Prostate gland (tissue), 2 donors: ENCODE measurements at places on chromosomes 4 and X.
A peak's percentile ranks its signal among the peaks of the same experiment; 100 is the strongest.

GRCh38 chr4:53591372-53591892 is at the start of gene LNX1:
Gene LNX1, minus strand, starts transcription at chr4:53591486. Its CDS starts 17,484 bp downstream, at chr4:53574002.
- peak; percentile 94 for DNase-seq

DNA sequence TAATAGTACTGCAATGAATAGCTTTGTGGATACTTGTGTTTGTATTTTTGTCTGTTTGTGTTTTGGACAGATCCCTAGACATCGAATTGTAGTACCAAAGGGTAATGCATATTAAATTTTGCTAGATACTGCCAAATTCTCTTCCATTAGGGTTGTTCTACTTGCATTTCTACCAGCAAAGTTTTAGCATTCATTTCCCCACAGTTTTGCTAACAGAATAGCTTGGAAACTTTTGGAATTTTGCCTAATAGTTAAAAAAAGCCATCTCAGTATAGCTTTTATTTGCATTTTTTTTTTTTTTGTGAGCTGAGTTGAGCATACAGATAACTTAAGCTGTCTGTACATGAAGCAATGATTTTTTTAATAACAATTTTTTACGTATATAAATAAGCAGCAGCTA is 1084.9 kb downstream of the ADGRL3 start:
- no peak for DNase-seq

DNA sequence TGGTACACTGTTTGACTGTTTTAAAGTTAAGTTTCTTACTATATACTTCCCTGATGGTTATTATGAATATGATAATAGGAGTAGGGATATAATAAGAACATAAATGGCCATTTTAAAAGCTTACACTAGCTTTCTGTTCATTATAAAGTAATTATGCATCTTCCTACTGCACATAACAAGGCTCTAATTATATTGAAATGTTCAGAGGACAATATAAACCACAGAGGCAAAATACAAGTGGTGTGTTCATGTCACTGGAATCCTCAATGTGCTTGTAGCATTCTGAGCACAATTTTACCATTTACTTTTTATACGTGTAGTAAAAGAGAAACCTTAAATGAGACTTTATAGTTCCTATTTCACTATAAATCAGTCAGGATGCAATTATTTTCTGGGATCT is 268.3 kb downstream of the TMA16 start:
- DNase-seq = no peak

DNA sequence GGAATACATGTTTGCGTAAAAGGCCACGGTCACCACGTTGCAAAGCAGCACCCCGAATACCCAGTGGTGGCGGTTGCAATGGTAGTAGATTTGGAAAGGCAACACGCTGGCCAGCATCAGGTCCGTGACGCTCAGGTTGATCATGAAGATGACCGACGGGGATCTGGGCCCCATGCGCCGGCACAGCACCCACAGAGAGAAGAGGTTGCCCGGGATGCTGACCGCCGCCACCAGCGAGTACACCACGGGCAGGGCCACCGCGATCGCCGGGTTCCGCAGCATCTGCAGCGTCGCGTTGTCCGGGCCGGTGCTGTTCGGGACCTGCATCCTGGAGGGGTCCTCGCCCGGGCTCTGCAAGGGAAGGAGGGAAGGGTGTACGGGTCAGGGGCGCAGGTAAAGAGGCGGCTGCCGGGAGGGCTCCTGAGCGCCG is 13.5 kb upstream of the ASMTL start:
- no peak for DNase-seq

GRCh38 chr4:3810111-3810680 is 44.0 kb downstream of the ADRA2C start:
- DNase-seq = no peak

DNA sequence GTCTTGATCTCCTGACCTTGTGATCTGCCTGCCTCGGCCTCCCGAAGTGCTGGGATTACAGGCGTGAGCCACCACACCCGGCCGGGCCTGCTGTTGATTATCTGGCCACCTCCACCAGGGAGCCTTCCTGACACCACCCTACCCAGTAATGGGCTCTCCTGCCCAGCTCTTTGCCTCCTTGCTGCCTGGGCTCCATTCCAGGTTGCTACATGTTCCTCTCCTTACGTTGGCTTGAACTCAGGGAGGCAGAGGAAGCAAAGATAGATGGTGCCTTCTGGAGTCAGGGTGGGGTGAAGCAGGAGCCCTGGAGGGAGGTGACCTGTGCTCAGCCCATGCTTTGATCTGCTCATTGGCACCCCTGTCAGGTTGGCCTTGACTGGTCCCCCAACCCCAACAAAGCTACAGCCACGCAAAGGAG is 26.3 kb downstream of the FLNA start:
- no peak for DNase-seq

- no peak for DNase-seq
Observed at GRCh38 chr4:137200322-137200721, 332.0 kb downstream of the PCDH18 start.

DNA sequence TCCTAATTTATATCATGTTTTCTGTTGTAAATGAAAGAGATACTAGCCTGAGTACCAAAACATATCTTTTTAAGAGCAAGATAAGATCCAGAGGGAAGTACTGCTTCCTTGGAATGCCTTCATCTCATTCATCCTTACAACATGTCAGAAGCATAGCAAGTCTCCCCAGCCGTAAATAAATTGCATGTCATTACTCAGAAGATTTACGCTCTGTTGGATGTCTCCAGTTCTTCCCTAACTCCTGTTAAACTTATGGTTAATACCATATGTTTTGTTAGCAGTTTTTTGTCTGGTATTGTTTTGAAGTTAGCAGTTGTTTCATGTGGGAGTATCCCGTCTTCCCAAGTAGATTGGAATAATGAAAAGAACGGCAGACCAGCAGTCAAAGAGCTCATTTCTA is 7.5 kb upstream of the GPC3 start:
- no peak for DNase-seq

- no peak for DNase-seq
Observed at GRCh38 chr4:106312377-106312776, 3.6 kb downstream of the TBCK start.

DNA sequence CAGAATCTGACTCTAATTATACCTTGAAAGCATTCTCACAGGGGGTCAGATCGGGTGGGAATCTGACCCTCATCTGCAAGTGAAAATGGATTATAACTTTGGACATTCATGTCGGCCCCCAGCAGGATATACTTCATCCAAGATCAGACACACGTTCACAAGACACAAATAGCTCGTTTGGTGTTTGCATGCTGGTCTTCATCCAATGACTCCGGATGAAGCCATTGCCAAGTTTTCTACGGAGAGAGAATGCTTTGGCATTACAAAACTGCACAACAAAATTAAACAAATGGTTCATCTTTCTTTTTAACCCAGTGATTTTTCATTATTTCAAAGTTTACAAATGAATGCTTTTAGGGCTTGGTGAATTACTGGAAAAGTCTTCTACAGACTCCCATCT is 105.5 kb downstream of the MID1 start:
- DNase-seq = no peak

DNA sequence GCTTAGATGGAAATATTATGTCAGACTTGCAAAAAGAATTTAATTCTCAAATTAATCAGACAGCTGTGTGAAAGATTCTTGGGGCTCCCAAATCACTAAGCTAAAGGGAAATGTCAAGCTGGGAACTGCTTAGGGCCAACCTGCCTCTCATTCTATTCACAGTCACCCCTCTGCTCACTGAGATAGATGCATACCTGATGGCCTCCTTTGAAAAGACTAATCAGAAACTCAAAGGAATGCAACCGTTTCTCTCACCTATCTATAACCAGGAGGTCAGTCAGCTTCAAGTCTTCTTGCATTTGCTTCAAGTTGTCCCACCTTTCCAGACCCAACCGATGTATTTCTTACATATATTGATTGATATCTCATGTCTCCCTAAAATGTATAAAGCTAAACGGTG is 882.7 kb downstream of the CENPC start:
- DNase-seq = no peak

- DNase-seq = no peak
Observed at GRCh38 chr4:138097912-138098600, 144.1 kb downstream of the SLC7A11 start.

DNA sequence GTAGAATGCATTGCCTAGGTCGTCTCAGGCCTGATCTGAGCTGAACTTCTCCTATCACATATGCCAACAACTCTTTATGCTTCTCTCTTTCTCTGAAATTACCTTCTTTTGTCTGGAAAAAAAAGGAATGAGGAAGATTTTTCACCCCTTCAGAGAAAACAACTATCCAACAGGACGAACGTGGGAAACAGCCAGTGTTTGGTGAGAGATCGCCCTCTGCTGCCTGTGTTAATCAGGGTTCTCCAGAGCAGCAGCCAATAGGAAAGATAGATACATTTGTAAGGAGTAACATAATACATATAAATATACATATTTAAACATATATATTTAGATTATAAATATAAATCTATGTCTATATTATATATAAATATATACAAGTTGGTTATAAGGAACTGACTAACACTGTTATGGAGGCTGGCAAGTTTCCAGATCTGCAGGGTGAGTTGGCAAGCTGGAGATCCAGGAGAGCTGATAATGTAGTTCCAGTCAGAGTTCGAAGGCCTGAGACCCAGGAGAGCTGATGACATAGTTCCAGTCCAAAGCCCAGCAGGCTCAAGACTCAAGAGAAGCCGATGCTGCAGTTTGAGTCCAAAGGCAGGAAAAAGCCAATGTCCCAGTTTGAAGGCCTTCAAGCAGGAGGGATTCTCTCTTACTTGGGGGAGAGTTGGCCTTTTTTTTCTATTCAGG is 13.3 kb downstream of the CETN2 start:
- DNase-seq = no peak

DNA sequence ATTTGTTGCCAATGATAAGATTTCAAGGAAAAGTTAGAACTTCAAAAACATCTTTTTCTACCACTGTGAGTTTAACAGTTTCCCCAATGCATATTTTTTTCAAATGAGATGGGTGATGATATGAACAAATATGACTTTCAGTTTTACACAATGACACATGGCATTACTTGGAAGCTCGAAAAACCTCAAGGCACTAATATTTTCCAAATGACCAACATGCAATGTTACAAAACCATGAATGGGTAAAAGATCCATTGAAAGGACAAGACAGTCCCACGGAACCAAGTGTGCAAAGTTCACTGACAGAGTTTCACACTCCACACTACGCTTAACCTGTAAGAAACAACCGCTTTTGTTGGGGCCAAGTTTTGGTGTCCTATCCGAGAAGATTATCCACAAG is 84.5 kb downstream of the CD99L2 start:
- no peak for DNase-seq
